ENCODE measurements at places on chromosomes 12 and 14.

GRCh38 chr14:55847766-55848165, 267.8 kb downstream of the KTN1 start:
- no peak for DNase-seq

GRCh38 chr14:75439989-75440388, 12.2 kb downstream of the JDP2 start:
- no peak for DNase-seq

- DNase-seq = no peak
Observed at GRCh38 chr12:11941606-11942337, 129.0 kb upstream of the BCL2L14 start.

- no peak for DNase-seq
Observed at GRCh38 chr12:113203852-113204760, 17.2 kb upstream of the TPCN1 start.

DNA sequence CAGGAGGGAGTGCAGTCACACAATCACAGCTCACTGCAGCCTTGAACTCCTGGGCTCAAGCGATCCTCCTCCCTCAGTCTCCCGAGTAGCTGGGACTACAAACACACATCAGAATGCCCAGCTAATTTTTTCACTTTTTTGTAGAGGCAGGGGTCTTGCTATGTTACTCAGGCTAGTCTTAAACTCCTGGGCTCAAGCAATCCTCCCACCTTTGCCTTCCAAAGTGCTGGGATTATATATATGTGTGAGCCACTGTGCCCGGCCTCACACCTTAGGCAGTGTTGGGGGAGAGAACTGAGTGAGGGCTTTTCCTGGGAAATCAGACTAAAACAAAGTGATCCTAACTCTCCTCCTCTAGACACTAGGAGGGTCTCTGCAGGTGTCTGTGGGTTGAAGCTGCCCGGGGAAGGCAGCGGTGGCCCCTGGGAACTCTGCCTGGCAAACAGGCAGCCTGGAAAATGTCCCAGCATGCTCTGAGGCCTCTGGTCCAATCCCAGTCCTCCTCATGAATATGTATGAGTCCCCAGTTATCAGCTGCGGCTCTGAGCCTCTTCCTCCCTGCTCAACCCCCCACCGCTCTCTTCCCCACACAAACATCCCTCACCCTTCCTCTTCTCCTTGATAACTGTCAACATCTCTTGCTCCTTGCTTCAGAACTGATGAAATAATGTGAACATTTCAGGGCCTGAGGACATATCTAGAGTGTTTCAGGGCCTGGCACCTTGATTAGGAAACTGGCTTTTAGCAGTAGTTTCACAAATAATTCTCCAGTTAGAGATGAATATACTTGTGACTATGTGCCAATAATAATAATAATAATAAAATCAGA, 7.9 kb upstream of the NAA25 start:
- DNase-seq = no peak

DNA sequence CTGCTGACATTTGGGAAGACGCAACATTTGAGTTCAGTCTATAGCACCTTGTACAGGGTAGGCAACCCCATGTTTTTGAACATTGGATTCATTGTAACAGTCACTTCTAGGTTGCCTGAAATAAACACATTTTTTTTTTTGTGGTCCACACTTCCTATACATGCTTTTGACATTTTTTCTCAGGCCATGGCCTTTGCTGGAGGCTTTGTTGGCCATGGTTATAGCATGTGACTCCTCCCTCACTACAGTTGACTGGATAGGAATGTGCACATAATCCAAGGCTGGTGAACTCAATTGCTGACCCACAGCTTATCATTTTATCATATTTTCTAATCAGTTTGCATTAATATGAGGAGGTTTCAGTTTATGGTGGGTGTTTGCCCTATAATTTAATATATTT, 60.6 kb downstream of the TMEM117 start:
- no peak for DNase-seq

GRCh38 chr14:59331217-59331616, 134.0 kb downstream of the GPR135 start:
- DNase-seq = no peak

GRCh38 chr14:72646861-72647528, 246.9 kb downstream of the DPF3 start:
- DNase-seq = no peak

DNA sequence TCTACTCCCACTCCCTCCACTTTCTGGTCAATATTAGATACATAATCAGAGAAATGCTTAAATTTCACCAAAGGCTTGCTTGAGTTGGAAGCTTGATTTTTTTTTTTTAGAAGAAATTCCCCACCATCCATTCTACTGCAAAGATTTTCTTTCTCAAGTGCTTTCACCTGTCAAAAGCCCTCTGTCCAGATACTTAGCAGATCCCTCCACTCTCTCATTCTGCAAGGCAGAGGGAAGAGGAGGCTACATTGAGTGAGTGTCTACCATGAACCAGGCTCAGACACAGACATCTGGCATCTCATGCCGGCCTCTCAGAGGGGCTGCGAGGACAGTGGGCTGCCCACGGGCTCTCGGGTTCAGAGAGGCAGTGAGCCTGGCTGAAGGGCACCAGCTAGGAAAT, 127.6 kb upstream of the GSC start:
- DNase-seq = no peak

DNA sequence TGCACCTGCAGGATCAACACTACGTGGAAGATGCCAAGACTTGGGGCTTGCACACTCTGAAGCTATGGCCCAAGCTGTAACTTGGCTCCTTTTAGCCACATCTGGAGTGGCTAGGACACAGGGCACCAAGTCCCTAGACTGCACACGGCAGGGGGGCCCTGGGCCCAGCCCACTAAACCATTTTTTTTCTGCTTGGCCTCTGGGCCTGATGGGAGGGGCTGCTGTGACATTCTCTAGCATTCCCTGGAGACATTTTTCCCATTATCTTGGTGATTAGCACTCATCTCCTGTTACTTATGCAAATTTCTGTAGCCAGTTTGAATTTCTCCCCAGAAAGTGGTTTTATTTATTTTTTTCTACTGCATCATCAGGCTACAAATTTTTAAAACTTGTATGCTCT, 1080.7 kb downstream of the LRFN5 start:
- DNase-seq = no peak

GRCh38 chr14:91269076-91269991, 24.8 kb upstream of the GPR68 start:
- DNase-seq = no peak

DNA sequence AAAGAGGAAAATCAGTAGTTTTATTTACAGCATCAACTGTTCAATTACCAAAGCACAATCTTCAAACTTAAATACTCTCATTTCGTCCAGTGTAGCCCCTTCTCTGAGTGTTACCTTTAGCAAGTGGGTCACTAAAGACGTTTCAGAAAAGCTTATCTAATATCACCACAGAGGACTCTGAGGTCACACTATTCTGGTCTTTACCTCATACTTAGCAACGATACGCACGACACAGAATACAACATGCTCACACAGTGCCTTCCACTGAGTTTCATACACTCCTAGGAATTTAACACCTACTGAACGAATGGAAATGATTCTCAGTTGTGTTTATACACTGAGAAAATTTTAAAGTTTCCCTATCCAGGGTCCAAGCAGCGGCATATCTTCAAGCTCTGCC, 2.0 kb downstream of the SYT10 start:
- no peak for DNase-seq

DNA sequence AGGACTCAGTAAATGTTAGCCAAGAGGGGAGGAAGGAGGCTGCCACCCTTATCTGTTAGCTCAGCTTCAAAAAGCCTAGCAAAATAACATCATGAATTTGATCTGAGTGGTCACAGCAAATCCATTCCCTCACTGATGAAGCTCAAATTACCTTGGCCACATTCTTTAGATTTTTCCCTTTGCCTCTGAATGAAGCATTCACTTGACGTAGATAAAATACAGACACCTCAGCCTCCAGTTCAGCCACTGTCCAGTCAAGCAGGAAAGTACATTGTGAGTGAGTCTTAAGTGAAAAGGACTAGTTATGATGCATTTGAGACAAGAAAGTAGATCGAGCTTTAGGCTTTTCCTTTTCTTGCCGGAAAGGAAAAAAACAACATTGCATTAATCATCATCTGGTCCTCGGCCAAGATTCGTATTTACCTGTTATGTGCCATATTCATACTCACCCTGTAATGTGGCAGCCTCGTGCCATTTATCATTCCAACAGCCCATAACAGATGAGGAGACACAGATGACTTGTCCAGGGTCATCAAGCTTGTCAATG, 146.5 kb downstream of the ETV6 start:
- no peak for DNase-seq

All from effector memory CD8-positive, alpha-beta T cell (primary cell).